ENCODE measurements at places on chromosomes 12 and 14.

GRCh38 chr14:40229676-40230075 is 797.4 kb upstream of the FBXO33 start:
- DNase-seq: no peak

DNA sequence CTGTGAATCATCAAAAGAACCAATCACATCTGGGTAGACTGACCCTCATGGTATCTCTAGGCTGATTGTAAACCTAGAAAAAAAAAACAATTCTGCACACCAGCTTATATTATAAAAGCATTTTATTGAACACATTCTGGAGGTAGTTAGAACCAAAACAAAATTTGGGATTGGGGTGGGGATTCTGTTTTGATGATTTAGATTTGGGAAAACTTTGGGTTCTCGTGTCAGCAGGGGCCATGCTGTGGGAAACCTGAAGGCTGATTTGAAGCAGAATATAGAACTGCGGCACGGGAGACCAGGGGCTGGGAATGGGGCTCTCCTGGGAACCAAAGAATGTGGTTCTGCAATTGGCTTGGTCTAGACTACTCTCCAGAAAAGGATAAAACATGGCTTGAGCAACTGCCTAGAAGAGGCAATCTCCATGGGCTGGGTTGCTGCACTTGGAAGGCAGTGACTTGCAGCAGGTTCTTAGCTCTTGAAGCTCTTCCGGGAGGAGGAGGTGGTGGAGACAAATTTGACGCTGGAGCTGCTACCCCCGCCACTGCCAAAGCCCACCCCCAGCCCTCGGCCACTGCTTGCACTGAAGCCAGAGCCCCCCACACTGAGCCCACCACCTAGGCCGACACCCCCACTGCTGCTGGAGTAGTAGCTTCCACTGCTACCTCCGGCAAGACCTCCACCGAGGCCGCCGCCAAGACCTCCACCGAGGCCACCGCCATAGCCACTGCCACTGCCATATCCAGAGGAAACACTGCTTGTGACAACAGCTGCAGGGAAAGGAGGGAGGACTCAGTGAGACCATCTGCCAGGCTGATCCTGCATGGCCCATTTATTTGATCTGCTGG is 5.5 kb downstream of the KRT5 start:
- no peak for DNase-seq

DNA sequence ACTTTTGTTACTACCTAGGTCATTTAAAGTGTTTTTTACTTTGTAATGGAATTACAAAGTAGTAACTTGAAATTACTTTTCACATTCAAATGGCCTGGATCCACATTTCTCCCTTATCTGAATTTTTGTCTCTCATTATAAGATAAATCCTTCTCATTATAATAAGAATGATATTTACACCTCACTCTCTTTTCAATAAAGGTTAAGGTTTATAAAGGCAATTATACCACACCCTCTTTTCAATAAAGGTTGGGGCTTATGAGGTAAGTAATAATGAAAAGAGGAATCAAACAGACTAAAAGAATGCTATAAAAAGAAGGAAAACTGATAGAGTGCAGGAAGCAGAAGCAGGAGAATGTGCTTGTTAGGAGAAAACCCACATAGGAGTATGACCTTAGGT is 210.8 kb downstream of the ACSS3 start:
- DNase-seq: no peak

DNA sequence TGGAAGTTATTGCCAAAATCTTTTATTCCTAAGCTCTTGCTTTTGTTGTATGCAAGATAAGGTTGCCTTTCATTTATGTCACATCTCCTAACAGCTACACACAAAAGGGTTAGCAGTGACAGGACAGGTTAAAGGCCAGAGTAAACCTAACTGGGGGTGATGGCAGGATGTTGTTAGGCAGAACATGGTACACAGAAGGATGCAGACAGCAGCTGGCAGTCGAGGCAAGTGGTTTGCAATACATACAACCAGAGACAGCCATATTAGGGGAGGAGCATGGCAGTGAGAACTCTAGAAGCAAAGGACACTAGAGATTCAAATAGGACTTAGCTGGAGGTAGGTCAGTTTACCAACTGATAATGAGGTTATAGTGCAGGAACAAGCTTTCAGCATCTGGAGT is 2.7 kb upstream of the ABCD2 start:
- no peak for DNase-seq

DNA sequence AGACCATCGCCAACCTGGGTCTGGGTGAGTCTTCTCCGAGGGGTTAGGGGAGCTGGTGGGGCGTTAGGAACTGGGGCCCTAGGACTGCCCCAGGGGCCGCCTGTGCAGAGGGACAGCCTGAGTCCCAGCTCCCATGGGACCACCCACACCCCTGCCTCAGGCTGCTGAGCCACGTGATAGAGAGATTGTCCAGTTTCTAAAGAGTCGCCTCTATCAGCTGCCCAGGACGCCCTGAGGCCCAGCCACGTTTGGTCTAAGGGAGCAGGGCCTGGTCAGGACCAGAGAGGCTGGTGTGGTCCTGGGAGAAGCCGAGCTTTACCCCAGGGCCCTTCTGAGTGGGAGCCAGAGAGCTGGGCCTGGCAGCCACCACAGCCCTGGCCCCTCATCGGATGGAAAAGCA is 107.1 kb downstream of the LGMN start:
- DNase-seq: no peak

DNA sequence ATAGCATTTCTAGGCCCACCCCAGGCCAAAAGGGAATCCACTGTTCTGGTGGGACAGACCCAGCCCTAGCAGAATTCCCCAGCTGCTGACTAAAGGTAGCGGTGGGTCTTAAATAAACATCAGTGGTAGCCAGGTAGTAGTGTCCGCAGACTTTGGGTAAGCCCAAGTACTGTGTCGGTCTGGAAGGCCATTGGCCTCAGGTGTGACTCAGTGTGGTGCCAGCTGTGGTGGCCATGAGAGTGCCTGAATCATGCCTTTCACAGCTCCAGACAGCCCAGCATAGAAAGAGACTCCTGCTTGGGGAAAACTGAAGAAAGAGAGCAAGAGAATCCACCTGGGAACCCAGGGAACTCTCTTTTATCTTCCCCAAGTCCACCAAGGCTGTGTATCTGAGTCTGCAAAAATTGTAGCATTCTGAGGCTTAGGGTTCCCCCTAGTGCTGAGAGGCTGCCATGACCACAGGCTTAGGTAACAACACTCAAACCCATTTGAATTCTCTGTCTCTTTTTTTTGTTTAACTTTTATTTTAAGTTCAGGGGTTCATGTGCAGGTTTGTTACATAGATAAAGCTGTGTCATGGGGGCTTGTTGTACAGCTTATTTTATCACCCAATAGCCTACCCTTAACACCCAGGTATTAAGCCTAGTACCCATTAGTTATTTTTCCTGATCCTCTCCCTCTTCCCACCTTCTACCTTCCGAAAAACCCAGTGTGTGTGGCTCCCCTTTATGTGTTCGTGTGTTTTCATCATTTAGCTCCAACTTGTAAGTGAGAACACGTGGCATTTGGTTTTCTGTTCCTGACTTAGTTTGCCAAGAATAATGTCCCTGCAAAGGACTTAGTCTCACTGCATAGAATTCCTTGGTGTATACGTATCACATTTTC is 16.7 kb upstream of the CD163L1 start:
- peak; percentile 56 for DNase-seq

DNA sequence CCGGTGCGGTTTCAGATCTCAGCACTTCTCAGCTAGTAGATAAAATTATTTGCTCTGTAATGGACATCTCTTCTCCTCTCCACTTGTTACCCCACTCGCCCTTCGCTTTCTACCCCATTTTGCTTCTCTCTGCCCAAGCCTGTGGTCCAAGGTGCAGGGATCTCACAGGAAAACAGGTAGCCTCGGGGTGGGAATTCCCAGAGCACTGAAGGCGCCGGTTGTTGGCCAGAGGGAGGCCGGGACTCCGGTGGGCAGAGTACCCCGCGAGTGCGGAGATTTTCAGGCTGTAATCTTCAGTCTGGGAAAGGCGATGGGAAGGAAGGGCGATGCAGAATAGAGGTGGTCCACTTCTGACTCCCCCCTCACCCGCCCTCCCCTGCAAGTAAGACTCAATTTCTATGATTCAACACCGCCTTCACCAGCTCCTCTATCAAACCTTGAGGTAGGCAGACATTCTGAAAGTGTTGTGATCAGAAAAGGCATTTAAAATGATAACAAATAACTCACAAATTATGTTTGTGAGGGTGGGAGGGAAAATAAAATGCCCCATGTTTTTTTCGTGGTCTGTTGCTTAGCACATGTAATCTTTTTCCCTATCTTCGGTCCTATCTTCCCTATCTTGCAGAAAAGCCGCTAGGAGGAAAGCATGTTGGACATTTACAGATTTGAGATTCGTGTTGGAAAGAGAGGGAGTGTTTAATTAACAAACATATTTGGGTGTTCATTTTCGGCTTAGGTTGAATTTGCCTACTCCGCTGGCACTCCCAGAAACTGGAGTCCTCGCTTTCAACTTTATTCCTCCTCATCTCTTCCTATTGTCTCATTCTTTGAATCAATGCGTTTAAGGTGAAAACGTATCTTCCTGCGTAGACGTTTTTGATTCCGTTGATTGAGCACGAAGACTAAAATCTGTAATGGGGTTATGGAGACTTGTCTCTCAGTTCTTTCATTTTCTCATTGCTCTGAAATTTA is 8.5 kb downstream of the FOXG1 start:
- DNase-seq: no peak

GRCh38 chr12:8912914-8913313 is 1.4 kb upstream of the PHC1 start:
- no peak for DNase-seq

DNA sequence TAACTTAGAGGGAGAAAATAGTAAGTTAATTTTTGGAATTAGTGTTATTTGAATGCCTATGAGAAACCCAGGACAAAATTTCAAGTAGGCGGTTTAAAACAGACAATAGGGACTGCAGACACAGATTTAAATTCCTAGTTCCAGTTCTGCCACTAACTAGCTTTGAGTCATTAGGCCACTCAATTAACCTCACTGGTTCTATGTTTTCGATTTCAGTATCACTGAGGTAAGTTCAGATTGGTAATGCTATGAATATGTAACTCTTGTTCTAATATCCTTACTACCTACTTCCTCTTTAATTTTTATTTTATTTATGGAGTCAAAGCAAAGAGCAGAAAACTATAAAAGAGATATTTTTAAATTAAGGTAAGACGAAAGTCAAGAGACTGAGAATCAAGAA is 52.6 kb downstream of the GALC start:
- DNase-seq: no peak

GRCh38 chr12:110528277-110528839 is 26.2 kb downstream of the RAD9B start:
- no peak for DNase-seq

DNA sequence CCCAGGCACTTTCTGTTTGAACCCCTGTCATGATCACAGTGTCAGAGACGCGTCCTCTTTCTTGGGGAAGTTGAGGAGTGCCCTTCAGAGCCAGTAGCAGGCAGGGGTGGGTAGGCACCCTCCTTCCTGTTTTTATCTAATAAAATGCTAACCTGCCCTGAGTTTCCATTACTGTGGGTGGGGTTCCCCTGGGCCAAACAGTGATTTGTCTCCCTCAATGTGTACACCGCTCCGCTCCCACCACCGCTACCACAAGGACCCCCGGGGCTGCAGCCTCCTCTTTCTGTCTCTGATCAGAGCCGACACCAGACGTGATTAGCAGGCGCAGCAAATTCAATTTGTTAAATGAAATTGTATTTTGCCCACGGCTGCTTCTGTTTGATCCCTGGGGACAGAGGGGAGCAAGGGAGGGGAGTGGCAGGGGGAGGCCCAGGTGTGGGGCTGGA is 5.1 kb downstream of the SHMT2 start:
- DNase-seq: no peak

DNA sequence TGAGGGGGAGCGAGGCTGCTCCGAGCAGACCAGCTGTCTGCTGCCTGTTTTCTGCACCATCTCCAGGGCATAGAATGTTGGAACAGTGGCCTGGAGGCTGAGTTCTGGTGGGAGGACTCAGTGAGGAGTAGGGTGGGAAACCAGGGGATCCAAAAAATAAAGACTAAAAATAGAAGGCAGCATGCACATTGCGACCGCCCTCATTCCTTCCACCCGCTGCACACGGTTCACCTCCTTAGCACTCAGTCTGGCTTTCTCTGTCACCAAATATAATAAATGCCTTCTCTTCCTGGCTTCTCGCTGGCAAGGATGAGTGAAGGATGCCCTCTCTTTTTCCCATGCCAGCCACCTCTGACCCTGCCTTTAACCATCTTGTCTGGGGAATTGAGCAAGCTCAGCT is 146.2 kb downstream of the AACS start:
- DNase-seq: no peak

DNA sequence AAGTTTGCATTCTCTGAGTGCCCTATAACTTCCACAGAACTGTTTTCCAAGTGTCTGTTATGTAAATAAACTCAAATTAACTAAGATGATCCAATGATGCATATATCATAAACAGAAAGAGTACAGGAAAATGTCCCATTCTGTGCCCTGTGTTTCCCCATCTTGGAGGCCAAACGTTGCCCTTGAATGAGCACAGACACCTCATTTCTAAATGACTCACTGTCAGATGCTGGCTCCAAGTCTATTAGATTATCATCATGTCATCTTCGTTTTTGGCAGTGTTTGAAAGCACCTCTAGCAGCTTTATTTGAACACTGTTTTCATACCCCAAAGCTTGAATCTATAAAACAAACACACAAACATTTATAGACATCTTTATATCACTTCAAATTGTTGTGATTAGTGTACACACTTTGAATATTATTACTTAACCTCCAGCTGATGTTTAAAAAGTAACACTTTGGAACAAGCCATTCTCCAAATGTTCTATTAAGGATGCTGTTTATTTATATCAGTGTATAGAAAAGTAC is 424.2 kb downstream of the NOVA1 start:
- no peak for DNase-seq

GRCh38 chr14:102187044-102187443 is 47.3 kb downstream of the WDR20 start:
- peak; percentile 86 for DNase-seq

DNA sequence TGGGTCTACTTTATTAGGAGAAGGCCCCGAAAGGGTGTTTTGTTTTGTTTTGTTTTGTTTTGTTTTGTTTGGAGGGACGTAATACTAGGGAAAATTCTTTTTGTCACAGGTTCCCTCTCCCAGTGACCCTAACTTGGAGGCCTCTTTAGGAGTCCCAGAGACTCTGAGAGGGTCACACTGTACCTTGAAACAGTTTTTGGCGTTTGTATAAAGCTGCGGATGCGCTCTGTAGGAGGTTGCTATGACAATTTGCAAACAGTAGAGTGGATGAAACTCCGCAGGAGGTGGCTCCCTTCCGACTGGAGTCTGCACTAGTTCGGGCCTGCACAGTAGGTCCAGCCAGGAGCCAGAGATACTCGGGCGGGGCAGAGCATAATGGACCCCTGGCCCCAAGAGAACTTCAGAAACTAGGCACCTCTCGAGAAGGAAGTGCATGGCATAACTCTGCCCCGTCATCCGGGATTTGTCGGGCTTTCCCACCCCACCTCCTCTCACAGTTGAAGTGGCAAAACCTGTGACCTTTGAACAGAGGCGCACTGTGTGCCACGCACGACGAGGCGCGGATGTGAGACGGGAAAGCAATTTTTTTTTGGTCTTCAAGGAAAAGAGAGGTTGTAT is 1.3 kb upstream of the DYRK2 start:
- DNase-seq: no peak

DNA sequence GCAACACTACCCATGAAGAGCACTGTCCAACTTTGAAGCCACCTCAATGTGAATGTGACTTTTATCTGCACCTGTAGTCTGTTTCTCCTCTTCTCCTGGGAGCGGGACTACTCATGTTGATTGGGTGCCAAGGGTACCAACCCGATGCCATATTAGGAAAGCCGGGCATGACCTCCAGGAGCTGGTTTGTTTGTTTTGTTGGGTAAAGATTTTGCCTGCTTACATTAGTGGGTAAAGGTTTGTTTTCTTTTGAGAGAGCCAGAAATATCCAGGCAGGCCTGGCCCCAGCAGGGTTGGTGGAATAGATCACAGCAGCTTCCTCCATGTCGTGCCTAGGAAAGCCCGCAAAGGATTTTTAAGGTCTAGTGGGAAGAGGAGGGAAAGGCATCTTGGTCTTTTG is 19.7 kb upstream of the ITPK1 start:
- DNase-seq: no peak

Measured in astrocyte of the hippocampus (primary cell).